ENCODE measurements at places on chromosomes 5 and 9. TPM values are rescaled to one million over a fixed set of nuclear protein-coding genes. Genes with fewer than 3 reads are reported as not detected.

- H3K4me3 ChIP-seq, result no peak overlapping the region
- H3K4me1 ChIP-seq, result no peaks in the 10 kb centered on the region
- H3K27me3 ChIP-seq, result no peaks in the 10 kb centered on the region
Observed at GRCh38 chr5:15646371-15646770, 146.4 kb downstream of the FBXL7 start.

DNA sequence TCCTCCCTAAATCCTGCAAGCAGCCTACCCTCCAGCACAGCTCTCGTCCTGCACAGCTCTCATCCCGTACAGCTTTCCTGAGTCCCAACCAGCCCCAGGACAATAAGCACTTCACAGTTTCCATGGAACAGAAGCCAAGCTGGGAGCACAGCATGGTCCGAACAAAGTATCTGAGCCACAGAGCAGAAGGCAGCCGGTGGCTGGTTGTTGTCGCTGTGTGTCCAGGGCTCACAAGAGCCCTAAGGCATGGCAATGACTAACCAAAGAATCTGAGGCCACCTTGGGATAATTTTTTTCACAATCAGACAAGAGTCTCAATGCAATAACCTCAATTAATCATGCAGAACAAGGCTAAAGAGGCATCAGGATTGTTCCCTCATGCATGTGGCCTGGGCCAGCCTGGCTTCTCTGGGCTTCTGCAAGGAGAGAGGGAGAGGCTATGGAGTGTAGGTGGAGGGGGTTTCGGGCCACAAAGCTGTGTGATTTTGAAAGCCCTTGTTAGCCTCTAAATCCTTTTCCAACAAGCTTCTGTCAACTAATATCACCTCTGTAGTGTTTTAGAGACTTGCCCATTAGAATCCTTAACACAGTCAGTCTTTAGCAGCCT is 323.4 kb downstream of the PIK3R1 start:
- no peak overlapping the region for H3K4me3 ChIP-seq
- no peak overlapping the region for H3K27ac ChIP-seq
- no peak for DNase-seq

DNA sequence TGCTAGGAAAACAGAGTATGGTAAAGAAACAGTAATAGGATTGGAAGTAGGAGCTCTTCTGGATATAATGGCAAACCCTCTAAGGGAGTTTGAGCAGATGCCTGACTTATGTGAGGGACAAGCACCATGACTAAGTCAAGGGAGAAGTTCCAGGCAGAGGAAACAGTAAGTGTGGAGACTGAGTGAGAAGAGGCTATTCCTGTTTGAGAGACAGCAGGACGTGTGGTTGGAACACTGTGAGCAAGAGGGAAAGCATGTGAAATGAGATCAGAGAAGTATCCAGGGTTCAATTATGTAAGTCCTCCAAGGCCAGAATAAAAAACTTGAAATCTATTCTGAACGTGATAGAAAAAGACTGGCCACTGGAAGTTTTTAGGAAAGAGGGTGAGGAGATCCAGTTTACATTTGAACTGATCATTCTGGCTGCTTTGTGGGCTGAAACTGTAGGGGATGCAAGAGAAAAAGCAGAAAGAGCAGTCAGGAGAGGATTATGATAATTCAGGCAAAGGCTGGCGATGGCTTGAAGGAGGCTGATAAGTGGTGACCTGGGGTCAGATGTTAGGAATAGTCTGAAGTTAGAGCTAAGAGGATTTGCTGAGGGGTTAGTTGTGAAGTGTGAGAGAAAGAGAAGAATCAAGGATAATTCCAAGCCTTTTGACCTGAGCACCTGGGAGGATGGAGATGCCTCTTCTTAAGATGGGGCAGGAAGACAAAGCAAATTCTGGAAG is 19.2 kb downstream of the DMAC1 start:
- H3K27me3 ChIP-seq, result peaks cover 9% of the 10 kb centered on the region
- H3K27ac ChIP-seq, result no peak overlapping the region
- no peak for DNase-seq
- no peaks in the 10 kb centered on the region for H3K36me3 ChIP-seq
- H3K4me1 ChIP-seq, result peaks cover 6% of the 10 kb centered on the region

DNA sequence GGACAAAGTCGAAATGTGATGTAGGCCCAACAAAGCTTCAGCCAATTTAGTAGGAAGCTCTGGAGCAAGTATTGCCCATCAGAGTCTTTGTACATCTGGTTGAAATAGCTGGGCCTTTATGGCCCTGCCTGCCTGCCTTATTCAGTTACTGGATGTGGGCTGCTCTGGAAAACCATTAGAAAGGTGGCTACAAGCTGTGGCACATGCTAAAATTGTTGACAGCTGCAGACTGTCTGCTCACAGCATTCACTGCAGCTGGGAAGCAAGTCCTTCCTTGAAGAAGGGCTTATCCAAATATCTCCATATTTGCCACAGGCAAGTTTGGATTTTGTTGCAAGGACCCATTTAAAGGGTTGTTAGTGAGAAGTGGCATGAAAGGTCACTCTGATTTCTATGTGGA is 24.4 kb downstream of the SMIM15 start:
- no peaks in the 10 kb centered on the region for H3K4me1 ChIP-seq
- H3K27ac ChIP-seq, result no peak overlapping the region
- H3K27me3 ChIP-seq, result no peaks in the 10 kb centered on the region
- no peak overlapping the region for H3K4me3 ChIP-seq
- no peak for DNase-seq

GRCh38 chr5:51091816-51092215 is 291.4 kb upstream of the ISL1 start:
- H3K4me3 ChIP-seq, result no peak overlapping the region
- no peak overlapping the region for H3K27ac ChIP-seq

The CFAP90 gene
- not detected for total RNA-seq

The DROSHA gene
- 86.5 TPM for total RNA-seq

Data from activated CD4-positive, alpha-beta T cell treated with anti-CD3 and anti-CD28 coated beads, Interleukin-2, amount 10 ng/mL, durations not matched to agents 24 days and 14 days (primary cell).